ENCODE measurements at places on chromosomes 3 and 15.

- DNase-seq = no peak
Observed at GRCh38 chr3:65796676-65797075, 242.0 kb downstream of the MAGI1 start.

GRCh38 chr3:58492494-58492905 is 604 bp downstream of the KCTD6 start:
- peak; percentile 18 for DNase-seq

DNA sequence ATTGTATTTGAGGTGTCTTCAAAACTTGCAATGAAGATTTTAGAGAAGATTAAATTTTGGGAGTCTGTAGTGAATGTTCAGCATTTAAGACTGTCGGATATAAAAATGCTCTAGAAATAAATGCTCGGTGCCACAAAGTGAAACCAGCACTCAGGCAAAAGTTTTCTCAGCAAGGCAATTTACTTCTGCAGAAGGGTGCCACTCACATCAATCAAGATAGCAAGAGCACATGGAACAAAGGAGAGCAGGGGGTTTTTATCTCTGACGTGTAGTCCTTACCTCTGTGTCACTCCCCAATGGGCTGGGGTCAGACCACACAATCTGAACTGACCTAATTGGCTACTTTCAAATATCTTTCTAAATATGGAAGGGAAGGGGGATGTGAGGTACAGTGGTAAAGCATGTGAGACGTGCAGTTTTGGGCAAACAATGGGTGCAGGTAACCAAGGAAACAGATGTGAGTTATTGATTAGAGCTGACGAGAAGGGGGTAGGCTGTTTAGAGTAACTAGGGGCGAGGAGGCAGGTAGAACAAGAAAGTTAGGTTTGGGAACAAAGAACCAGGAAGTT is 23.4 kb upstream of the FXR1 start:
- DNase-seq = no peak

DNA sequence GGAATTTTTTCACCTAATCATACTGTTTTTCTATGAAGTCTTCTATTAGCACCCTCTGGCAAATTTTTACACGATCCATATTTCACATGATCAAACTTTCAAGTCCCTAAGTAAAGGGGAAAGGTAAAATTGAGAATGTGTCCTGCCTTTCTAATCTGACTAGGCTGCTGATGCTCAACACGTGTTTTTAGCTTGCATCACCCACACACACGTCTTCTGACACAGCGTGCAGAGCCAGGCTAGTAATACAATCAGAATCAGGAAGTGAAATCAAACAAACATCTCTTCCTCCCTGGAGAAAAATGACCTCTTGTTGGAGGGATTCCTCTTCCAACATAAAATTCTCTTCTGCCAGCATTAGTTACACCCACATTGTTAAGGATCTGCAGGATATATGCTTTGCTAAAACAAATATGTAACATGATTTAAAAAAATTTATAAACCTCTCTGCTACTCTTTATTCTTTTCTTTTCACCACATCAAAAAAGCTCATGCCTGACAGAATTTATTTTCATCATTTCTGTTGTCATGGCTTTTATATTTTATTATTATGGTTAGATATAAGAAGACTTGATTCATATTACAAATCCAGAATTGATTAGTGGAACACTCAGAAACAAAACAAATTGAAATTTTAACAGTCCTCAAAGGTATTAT is 122.4 kb downstream of the RAP2B start:
- no peak for DNase-seq

DNA sequence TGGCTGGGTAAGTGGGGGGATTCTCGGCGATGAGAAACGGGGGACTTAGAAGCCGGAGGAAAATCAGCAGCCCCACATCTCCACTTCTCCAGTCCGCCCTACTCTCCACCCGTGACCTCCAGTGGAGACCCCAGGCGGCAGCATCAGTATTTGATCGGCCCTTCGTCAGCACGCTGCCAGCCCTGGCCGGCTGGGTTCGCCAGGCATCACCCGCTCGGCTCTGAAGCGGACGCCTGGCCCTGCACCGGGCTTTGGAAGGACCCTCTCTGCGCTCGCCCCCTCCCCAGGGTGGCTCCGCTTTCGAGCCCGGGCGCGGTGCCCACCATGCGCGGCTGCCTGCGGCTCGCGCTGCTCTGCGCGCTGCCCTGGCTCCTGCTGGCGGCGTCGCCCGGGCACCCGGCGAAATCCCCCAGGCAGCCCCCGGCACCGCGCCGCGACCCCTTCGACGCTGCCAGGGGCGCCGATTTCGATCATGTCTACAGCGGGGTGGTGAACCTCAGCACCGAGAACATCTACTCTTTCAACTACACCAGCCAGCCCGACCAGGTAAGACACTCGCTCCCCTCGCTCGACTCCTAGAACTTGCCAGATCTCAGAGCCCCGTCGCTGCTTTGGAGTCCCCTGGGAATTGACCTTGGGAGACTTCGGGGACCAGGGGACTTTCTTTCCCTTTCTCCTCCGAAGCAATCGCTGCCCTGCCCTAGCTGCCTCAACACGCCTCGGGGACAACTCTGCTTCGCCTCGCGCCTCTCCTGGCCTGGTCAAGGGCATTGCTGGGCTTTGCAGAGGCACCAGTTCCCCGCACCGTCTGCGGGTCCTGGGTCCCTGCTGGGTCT is 561 bp downstream of the SIDT1 start:
- DNase-seq = no peak

GRCh38 chr15:89514596-89515406 is 18.4 kb upstream of the RHCG start:
- DNase-seq = no peak

DNA sequence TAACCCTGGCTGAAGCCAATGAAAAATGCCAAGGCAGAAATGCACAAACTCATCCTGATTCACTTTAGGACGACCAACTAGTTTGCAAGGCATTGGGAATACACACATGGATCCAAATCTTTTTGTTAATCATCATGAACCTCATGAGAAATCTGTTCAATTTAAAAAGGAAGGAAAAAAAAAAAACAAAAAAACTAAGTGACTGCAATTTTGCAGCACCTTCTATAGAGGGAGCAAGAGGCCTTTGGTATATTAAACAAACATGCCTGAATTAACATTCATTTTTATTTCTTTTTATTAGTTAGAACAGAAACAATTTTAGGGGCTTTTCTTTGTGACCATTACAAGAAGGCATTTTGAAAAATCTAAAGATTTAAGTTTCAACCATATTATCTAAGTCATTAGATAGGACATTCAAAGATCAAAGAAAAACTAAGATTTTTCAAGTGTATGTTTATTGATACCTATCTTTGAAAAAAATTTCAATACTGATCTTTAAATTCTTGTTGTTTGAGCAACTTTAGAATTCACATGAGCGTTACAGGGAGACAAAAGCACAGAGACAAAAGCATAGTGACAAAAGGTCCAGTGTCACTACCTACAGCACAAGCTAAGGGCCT is 182.4 kb downstream of the CBLB start:
- DNase-seq = peak; percentile 6

- no peak for DNase-seq
Observed at GRCh38 chr3:194953291-194953690, 267.6 kb downstream of the FAM43A start.

DNA sequence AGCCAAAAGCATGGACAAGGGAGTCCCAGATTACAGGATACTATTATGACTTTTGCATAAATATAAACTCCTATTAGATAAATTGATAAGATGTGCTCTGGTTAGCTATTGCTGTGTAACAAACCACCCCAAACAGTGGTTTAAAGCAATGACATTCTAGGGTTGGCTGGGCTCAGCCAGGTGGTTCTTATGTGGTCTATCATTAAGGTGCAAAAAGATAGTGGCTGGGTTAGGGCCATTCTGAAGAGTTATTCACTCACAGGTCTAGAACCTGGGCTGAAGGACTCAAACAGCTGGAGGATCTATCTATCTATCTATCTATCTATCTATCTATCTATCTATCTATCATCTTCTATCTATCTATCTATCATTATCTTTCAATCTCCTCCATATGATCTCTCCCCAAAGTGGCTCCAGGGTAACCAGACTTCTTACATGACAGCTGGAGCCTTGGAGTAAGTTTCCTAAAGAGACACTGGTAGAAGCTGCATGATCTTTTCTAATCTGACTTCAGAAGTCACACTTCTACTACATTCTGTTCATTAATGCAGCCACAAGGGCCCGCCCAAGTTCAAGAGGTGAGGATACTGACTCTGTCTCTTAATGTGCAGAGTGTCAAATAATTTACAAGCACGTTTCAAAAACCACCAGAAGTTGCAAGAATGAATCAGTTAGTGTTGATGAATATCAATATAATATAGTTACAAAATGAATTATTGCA is 74.9 kb upstream of the XCR1 start:
- DNase-seq = no peak

DNA sequence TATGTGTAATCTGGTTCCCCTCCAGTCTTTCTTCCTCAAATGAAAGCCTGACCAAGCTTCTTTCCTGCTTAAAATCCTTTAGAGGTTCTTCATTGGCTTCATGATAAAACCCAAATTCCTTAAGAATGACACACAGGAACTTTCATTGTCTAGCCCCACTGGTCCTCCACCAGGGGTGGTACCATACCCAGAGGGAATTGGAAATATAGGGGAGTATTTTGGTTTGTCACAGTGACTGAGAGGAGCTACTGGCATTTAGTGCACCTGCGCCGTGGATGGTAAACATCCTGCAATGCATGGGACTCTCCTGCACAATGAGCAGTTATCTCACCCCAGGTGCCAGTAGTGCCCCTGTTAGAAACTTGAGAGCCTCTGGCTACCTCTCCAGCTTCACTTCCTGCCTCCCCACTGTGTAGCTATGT is 10.8 kb downstream of the ZWILCH start:
- no peak for DNase-seq

DNA sequence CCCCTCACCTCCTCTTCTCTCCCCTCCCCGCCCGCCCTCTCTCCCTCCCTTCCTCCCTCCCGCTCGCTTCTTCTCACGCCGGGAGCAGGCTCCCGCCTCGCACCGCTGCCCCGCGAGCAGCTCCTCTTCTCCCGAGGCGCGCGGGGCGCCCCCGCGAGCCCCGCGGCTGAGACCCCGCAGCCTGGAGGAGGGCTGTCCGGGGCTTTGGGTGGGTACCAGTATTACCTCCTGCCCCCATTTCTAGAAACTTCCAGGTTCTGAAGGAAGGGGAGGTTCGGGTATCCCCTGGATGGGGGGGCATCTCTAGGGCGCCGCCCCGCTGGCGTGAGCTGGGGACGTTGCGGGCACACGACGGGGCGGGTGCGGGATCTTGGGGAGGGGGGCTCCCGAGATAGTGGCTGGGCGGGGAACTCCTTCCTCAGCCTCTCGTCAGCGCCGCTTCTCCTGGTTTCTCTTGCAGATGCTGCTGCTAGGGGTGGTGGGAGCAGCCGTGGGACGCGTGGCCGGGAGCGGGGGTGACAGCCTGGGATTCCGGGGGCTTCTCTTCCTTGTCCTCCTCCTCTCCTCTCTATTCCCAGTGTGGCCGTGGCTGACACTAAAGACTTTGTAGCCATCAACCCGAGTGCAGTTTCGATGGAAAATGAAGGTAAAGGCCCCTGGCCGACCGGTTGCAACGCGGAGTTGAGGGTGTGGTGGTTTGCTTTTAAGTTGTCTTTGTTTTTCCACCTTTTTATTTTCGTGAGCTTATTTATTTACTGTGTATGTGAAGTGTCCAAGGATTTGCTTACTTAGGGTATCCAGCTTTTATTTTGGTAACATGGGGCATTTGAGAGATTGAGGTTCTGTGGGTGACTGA is 474 bp downstream of the ATP2C1 start:
- no peak for DNase-seq

DNA sequence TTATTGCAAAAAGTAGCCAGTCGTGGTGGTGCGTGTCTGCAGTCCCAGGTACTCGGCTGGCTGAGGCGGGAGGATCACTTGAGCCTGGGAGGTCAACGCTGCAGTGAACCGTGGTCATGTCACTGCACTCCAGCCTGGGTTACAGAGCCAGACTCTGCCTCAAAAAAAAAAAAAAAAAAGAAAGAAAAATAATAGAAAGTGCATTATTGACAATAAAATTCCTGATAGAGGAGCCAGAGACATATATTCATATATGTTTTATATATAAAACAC is 43.6 kb upstream of the PYDC2 start:
- DNase-seq = no peak

DNA sequence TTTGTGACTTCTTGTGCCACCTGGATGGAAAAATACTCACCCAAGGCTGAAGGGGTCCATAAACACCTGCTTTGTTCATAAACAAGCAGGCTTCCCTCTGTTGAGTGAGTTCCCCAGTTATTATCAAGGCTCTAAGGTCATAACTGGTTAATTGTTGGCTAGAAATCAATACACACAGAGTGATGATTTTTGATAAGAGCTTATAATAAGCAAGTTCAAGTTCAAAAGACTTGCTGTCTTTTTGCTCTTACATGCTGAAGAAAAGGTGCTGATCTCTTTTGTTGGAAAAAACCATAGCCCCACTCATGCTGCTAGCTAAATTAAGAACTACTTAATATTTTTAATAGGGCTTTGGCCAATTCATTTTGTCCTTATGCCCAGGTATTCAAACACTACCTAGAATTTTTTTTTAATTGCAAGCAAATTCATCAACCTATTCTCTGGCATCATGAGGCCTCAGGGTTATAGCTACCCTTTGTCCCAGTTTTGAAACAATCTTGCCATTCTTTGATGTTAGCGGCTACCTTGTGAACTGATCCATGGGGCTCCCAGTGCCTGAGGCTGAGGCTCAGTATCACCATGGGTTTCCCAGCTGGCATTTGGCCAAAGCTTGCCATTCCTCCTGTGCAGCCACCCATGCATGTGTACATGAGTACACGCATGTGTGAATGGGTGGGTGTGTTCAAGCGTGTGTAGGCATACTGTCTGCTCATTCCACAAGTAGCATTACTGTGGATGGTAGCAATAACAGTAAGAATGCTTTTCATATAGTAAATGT is 127.6 kb upstream of the LPP start:
- DNase-seq = no peak

GRCh38 chr3:58534592-58535494 is 2.1 kb downstream of the ACOX2 start:
- DNase-seq = no peak

DNA sequence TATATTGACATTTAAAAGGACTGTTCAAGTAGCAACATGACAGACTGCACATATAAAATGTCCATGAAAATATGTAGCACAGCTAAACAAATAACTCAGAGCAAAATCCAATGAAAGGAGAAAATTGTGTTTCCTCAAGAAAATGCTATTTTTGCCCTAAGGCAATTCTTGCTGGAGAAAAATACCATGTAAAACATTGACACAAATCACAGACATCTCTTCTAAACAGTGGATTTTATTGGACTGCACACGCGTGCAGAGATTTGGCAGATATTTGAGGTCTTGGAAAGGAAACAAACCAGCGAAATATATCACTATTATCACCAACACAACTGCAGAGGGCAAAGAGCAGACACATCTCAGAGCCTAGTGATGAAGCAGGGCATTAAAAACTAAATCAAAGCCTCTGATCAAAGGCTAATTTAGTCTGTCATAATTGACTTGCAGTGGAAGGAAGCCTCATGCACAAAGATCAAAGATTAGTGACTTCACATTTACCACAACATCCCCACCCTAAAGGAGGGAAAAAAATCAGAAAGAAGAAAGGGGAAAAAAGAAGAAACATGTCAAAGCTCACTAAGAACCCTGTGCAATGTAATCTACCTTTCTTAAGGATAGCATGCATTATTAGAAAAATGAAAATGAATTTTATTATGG is 52.4 kb downstream of the CHL1 start:
- DNase-seq = no peak

GRCh38 chr3:135621184-135621920 is 344.2 kb upstream of the PPP2R3A start:
- DNase-seq = no peak

Measured in KG1 (cell line).